ENCODE measurements at places on chromosomes 2 and 18. TPM values are rescaled to one million over a fixed set of nuclear protein-coding genes. Genes with fewer than 3 reads are reported as not detected.

GRCh38 chr18:31232775-31233424 lies 70.2 kb upstream of the DSC1 start:
- H3K27me3 ChIP-seq: no peaks in the 10 kb centered on the region
- no peak overlapping the region for H3K4me3 ChIP-seq

DNA sequence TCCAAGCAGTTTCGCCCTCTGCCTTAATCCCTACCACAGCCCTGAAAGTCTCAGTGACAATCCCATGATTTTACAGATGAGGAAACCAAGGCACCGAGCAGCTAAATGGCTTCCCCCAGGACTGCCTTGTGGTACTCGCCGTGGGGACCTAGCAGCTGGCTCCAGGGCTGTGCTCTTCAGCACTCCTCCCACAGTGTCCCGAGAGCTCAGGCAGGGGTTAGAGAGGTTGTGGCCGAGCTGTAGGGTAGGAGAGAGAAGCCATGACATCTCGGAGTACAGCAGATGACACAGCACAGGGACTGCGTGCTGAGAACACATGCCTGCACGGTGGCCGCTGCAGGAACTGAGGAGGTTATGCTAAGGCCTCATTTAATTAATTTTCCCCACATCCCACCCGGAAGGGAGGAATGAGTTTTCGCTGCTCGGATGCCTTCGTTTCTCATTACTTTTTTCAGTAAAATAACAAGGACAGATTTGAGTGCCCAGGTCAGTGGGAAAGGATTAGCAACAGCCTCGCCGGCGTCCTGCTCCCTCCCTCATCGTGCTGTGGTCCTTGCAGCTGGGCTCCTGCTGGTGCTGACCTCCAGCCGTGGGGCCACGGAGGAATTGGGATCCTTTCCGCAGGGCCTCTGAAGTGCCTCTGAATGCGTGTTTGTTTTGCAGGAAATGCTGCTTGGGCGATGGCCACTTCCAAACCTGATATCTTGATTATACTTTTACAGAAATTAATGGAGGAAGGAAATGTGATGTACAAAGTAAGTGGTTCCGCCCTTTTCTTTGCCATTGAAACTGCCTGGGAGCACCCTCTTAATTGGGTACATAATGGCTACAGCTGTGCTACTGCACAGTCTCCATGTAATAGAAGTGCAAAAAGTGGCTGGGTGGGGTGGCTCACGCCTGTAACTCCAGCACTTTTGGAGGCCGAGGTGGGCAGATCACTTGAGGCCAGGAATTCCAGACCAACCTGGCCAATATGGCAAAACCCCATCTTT lies 61.2 kb downstream of the WDSUB1 start:
- H3K27me3 ChIP-seq: peaks cover 2% of the 10 kb centered on the region
- no peak overlapping the region for H3K4me3 ChIP-seq
- H3K36me3 ChIP-seq: no peaks in the 10 kb centered on the region
- H3K27ac ChIP-seq: no peak overlapping the region

- no peak for DNase-seq
- H3K27me3 ChIP-seq: no peaks in the 10 kb centered on the region
- no peak overlapping the region for H3K27ac ChIP-seq
- H3K4me1 ChIP-seq: no peaks in the 10 kb centered on the region
These were observed 85.8 kb downstream of the PLEKHM3 start for GRCh38 chr2:207939342-207940108.

Gene ABCG8
- total RNA-seq: not detected

DNA sequence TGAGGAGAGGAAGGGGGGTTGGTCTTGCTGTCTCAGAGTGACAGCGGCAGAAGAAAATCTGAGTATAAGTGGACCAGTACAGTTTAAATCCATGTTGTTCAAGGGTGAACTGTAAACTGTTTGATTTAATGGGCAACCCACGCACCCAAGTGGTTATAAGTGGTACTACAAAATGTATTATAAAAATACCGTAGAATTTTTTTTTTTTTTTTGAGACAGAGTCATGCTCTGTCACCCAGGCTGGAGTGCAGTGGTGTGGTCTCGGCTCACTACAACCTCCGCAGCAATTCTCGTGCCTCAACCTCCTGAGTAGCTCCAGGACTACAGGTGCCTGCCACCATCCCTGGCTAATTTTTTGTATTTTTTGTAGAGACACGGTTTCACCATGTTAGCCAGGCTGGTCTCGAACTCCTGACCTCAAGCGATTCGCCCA lies 2.1 kb upstream of the CHCHD5 start:
- peaks cover 14% of the 10 kb centered on the region for H3K36me3 ChIP-seq
- DNase-seq: peak; percentile 56
- no peak overlapping the region for H3K27ac ChIP-seq
- H3K4me1 ChIP-seq: peaks cover 30% of the 10 kb centered on the region

- H3K27ac ChIP-seq: no peak overlapping the region
- H3K4me1 ChIP-seq: peaks cover 24% of the 10 kb centered on the region
- DNase-seq: no peak
- H3K36me3 ChIP-seq: peaks cover 18% of the 10 kb centered on the region
- H3K27me3 ChIP-seq: no peaks in the 10 kb centered on the region
- no peak overlapping the region for H3K4me3 ChIP-seq
These were observed 272.8 kb downstream of the TWIST2 start for GRCh38 chr2:239120664-239121063.

DNA sequence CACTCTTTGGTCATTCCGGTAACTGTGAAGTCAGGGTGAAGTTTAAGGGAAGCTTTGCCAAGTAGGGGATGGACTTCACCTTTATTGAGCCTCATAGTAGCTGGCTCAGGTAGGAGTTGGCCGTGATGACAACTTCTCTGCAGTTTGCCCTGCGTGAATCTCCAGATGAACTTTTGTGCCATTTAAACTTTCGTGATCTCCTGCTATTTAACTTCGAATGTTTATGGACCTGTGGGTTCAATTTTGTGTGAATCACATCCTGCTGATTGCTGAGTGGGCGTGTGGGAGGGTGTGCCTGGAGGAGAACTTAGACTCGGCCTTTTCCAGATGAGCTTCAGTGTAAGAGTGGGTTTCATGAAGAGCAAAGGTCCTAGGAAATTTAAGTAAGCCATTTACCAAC lies 4.2 kb downstream of the UGT1A1 start:
- no peaks in the 10 kb centered on the region for H3K4me1 ChIP-seq
- no peak overlapping the region for H3K27ac ChIP-seq
- no peak for DNase-seq
- H3K4me3 ChIP-seq: no peak overlapping the region
- no peaks in the 10 kb centered on the region for H3K36me3 ChIP-seq
- peaks cover 19% of the 10 kb centered on the region for H3K27me3 ChIP-seq

- no peaks in the 10 kb centered on the region for H3K4me1 ChIP-seq
- no peaks in the 10 kb centered on the region for H3K36me3 ChIP-seq
- H3K4me3 ChIP-seq: no peak overlapping the region
- DNase-seq: no peak
- H3K27me3 ChIP-seq: no peaks in the 10 kb centered on the region
These were observed 124.7 kb downstream of the QPCT start for GRCh38 chr2:37469126-37469525.
